Colonic mucosa (tissue), 4 donors: ENCODE measurements at places on chromosomes 7 and 10. TPM values are rescaled to one million over a fixed set of nuclear protein-coding genes. Genes with fewer than 3 reads are reported as not detected.

ABCB4 gene
- total RNA-seq: 0.35 TPM

- DNase-seq: no peak
Observed at GRCh38 chr10:48500771-48501170, 104.1 kb downstream of the ARHGAP22 start.

DNA sequence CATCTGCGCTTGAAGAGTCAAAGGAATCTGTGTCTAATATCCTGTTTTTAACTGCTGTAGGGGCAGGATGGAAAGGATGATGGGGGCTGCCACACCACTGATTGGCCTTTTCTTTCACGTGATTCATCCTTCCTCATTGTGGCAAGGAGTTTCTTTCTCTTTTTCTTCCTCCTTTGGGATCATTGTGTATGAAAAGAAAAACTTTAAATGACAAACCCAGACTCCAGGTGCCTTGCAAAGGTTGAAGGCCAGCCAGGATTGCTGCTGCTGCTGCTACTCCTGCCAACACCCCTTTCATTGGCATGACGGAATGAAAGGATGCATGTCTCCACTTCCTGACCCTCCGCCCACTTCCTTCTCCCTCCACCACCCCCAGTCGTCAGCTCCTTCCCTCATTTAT is 6.5 kb upstream of the OIT3 start:
- DNase-seq: no peak

GRCh38 chr7:130649004-130649790 is 19.4 kb downstream of the COPG2 start:
- no peak for DNase-seq

- no peak for DNase-seq
Observed at GRCh38 chr7:26863518-26864308, 677 bp downstream of the SKAP2 start.

SUFU gene
- 7.6 TPM for total RNA-seq

- no peak for DNase-seq
Observed at GRCh38 chr10:103114876-103115275, 78.2 kb downstream of the NT5C2 start.

GRCh38 chr7:155097338-155097737 is 27.2 kb downstream of the HTR5A start:
- no peak for DNase-seq

LRRN3 gene
- 0.35 TPM for total RNA-seq

- DNase-seq: no peak
Observed at GRCh38 chr7:2376351-2377154, 21.9 kb downstream of the EIF3B start.

DNA sequence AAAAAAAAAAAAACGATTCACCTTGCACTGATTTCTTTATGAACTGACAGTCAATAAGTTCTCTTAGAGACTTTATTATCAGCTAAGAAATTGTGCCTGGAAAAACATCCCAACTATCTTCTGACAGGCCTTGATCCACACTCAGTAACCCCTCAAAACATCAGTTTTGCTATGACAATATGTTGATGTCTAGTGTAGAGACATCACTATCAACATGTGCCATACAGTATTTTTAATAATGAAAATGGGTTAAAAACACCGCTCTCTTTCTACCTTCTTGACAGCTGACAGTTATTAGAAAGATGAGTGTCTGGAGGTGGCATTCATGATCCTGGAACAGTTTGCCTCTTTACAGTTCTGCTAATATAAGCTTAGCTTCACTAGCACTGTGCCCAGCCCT is 175.8 kb upstream of the TMEM229A start:
- no peak for DNase-seq

DCLRE1A gene
- total RNA-seq: 6.2 TPM
